Dorsolateral prefrontal cortex (tissue), 122 donors: ENCODE measurements at places on chromosomes 1 and 21.

DNA sequence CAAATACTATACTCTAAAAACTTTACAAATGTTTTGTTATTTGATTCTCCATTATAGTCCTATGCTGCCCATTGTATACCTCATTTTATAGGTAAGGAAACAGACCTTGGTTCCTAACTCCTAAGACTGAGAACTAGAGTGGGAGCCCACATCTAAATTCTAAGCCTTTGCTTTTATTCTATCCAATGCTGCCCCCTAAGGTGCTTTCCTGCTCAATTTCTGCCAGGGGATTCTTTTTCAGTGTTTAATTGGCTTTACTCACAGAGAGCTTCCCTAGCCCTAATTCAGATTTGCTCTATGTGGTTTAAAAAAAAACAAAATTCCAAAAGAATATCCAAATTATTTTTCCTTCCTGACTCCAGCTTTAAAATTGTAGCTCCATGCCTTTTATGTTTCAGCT, 64.5 kb downstream of the KIF14 start:
- no peak for DNase-seq

DNA sequence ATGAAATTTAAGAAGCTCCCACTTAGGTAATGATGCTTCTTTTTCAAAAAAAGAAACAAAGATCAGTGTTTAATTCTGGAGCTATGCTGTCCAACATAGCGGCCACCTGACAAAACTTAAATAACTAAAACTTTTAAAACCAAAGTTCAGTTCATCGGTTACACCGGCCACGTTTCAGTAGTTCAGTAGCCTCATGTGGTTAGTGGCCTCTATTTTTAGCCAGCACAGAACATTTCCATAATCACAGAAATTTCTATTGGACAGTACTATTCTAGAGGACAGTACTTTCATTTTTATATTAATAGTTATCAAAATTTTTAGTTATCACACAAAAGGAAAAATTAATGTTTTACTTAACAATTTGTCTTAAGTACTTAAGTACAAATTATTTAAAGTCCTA, 141.0 kb downstream of the USP25 start:
- no peak for DNase-seq

GRCh38 chr1:182242641-182243040, 148.9 kb downstream of the GLUL start:
- no peak for DNase-seq

DNA sequence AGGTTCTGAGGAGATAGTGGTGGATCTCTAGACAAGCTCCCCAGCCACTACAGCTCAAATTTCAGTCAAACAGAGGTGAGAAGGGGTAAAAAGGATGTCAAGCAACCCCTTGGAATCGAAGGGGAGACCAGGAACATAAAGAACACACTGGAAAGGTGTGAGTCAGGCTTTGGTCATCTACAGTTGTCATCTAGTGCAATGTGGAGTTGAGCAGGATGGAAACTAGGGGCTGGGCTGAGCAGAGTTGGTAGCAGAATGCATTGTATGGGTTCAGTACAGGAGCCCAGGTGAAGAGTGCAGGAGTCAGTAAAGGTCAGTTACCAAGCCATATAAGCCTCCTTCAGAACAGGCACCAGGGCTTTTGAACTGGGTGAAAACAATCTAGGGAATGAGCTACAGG, 52.7 kb upstream of the VAV3 start:
- no peak for DNase-seq
